ENCODE measurements at places on chromosomes 11 and 22.

DNA sequence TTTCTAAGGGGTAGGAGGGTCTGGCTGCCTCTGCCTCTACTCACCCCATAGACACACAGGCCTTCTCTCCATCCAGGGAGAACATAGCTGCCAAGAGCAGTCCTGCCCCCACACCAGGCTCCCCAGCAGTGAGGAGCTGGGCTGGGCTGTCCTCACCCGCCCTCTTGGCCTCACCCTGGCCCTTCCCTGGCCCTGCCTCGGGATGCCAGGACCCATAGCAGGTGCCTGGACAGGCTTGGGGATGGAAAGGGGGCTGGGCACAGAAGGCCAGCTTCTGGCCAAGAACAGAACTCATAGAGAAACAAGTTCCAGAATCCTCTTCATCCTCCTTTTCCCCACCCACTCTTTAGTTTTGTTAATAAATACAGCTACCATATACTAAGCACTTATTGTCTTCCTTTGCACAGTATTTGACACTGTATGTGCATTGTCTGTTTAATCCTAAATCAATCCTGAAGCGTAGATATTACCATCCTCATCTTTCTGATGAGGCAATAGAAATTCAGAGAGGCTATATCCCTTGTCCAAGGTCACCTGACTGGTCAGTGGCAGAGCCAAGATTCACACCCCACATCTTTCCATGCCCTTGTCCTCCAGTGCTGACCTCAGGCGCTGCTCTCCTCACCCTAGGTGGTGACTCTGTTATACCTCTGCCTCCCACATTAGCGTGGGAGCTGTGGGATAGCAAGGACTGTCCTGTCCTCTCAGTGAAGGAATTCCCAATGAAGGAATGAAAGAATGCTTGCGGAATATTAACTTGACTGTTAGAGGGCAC, 22.0 kb upstream of the MYOD1 start:
- DNase-seq, result no peak

- no peak for DNase-seq
Measured at GRCh38 chr11:115144914-115145313, 359.3 kb downstream of the CADM1 start.

- no peak for DNase-seq
Measured at GRCh38 chr22:41949297-41949965, 2.5 kb upstream of the CENPM start.

GRCh38 chr22:43060183-43060582, 29.0 kb downstream of the TTLL1 start:
- no peak for DNase-seq

GRCh38 chr11:128936606-128937251, 5.9 kb downstream of the TP53AIP1 start:
- DNase-seq, result no peak
